ENCODE measurements at places on chromosomes 6 and 20.

DNA sequence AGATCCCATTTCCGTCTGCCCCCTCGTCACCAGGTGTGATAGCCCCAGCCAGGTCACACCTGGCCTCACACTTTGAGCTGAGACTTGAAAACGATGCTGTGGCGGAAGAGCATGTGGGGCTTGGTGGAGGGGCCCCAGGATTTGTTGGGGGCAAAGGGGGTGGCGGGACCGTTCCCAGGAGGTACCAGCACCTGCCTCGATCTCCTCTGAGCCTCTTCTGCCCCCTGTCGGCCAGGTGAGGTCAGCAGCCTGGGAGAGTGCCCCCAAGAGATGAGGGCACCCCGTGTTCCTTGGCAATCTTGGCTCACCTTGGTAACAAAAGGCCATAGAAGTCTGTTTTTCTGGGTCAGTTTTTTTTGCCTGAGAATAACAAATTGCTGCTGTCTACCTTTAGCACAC lies 25.4 kb downstream of the SPATA2 start:
- DNase-seq: no peak

GRCh38 chr20:19451231-19451922 lies 238.9 kb downstream of the SLC24A3 start:
- DNase-seq: no peak

DNA sequence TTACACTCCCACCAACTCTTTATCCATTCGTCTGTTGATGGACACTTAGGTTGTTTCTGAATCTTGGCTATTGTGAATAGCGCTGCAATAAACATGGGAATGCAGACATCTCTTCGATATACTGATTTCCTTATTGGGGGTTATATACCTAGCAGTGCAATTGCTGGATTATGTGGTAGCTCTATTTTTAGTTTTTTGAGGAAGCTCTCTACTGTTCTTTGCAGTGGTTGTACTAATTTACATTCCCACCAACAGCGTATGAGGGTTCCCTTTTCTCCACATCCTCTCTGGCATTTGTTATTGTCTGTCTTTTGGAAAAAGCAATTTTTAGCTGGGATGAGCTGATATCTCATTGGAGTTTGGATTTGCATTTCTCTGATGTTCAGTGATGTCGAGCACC lies 4.6 kb upstream of the PFDN4 start:
- DNase-seq: no peak

DNA sequence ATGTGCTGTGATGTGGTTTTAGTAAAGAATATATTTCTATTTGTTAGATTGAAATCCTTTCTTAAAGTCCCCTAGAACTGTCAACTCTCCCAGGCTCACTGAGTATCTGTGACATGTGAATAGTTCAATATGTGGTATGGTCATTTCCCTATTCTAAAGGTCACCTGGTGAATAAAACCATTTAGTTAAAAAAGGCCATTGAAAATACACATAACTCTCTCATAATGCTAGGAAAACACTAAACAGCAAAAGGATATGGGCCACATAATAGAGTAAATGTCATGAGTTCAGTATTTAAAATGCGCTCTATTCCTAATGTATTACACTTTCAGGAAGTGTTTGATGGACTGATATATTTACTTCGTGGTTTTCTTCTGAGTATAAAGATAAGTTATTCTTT lies 420.9 kb upstream of the JAG1 start:
- no peak for DNase-seq

DNA sequence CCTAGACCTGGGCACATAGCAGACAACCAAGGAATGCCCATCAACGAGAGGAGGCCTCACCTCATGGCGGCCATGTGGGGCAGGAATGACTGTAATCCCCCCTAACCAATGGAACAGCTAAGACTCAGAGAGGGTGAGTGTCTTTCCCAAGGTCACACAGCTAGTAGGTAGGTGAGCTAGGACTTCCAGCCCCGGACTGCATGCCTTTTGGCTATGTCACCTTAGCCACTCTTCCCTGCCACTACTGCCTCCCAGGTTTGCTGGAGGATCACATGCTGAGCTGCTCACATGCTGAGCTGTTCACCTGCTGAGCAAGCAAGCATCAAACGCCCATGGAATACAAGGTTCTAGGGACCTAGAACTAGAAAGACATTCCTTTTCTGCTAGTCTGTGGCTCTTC lies 188.5 kb upstream of the PMEPA1 start:
- DNase-seq: no peak

GRCh38 chr6:53048431-53049195 lies 16.6 kb upstream of the FBXO9 start:
- no peak for DNase-seq

DNA sequence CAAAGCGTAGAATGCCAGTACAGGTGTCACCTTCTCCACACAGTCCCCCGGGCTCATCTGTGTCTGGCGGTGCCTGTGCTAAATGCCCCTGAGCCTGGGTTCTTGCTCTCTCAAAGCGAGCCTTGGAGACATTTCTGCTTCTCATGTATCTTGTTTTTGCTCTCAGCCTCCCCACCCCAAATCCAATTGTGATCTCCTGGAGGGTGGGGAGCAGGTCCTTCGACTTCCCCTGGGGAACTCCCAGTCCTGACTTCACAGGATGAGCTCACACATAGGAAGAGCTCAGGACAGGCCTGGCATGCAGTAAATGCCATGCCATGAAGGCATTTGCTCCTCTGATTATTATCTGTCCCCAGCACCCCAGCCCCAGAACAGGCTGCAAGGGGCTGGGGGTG lies 58.1 kb downstream of the NOL4L start:
- DNase-seq: peak; percentile 14

- DNase-seq: no peak
Observed at GRCh38 chr6:42322676-42323075, 105.0 kb upstream of the MRPS10 start.

DNA sequence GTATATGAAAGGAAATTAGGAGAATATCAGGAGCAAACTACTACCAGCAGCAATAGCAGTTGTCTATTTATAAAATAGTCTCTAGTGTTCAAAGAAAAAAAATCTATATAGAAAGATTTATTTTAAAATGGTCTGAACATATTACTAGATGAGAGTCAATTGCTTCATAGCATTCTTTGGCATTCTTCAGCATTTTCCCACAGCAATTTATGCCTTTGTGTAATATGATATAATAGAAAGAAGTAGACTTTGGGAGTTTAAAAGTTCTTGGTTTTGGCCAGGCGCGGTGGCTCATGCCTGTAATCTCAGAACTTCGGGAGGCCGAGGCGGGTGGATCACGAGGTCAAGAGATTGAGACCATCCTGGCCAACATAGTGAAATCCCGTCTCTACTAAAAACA lies 157.0 kb upstream of the PLN start:
- no peak for DNase-seq

DNA sequence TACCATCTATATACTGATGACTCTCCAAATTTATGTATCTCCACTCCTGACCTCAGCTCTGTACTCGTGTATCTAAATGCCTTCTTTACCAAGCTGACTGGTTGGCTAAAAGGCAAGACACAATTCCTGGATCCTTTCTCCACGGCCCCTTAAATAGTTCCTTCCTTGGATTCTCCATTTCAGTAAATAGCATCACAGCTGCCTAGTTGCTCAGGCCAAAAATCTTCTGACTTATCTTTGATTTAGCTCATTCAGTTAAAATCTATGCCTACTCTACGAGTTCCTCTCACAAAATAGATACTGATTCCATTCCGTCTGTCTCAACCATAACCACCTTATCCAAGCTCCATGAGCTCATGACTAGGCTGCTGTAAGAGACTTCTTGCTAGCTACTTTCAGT lies 49.5 kb upstream of the LY86 start:
- DNase-seq: no peak

- DNase-seq: no peak
Observed at GRCh38 chr20:38569747-38570525, 11.1 kb upstream of the ADIG start.

GRCh38 chr20:59598625-59599310 lies 5.6 kb upstream of the PHACTR3 start:
- no peak for DNase-seq

- DNase-seq: no peak
Observed at GRCh38 chr6:965343-965742, 272.4 kb upstream of the EXOC2 start.

DNA sequence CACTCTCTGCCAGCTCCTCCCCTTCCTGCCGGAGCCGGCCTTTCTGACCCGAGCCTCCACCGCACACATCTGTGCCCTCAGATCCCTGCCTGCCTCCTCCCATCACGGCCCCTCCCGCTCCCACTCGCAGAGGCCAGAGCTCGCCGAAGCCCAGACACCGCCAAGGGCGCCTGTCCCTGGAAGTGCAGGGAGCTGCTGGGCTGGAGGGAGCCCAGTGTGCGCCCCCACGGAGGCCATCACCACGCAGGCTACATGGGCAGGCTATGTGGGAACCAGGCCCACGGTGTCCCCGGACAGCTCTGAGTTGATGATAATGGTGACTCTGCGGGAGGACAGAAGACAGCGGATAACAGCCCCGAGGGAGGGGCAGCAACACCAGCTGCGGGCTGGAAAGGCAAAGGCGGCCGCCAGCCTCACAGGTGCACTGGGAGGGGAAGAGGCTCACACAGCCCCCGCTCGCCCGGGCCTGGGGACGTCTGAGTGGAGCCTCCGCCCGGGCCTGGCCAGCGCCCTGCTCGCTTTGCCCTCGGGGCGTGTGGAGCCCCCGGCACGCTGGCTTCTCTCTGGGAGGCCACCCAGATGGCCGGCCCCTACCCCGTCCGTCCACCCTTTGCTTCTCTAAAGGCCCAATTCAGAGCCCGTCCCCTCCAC lies 154.9 kb downstream of the DLL1 start:
- DNase-seq: no peak

DNA sequence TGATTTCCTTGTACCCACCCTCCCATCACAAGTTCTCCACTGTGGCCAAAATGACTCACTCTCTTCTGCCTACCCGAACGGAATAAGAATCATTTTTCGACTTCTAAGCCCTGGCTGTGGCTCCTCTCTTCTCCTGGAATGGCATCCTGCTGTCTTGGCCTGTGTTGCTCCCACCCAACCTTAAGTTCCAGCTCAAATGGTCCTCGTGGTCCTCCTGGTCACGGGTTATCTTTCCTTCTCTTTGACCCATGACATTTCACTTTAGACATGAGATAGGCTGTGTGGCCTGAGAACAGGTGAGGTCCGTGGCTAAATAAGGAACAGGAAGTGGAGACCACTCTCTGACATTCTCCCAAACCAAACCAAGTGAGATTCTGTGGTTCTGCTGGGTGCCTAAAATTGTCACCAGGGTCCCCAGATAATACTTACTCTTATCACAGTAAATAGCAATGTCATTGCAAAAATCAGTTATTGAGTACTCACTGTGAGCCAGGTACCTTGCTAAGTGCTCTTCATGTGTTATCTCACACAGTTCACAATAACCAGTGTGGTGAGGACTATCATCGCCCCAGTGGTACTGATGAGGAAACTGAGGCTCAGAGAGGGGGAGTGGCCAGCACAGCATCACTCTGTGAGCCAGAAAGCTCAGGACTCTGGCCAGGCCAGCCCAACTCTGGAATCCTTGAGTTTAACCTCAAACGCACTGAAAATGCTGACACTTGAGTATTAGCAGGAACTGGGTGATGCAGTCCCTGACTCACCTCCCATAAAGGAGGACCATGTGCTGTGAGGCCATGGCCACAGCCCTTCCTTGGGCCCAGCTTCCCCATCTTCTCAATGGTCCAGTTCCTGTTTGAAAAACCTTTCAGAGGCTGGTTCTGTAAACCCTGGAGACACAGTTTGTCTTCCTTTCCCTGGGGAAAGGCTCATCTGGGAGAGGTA lies 74.8 kb upstream of the SIRPA start:
- DNase-seq: peak; percentile 70

DNA sequence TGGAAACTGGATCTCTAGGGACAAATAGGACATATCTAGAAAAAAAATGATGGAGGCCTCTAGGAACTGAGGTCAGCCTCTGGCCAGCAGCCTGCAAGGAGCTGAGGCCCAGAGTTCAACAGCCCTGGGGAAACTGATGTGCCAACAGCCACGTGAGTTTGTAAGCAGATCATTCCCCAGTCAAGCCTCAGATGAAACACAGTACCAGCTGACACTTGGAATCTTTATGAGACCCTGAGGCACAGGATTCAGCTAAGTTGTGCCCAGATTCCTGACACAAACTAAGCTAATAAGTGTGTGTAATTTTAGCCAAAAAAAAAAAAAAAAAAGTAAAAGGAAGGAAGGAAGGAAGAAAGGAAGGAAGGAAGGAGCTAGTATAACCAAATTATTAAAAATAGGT lies 1059.8 kb upstream of the MAP3K7 start:
- DNase-seq: no peak

GRCh38 chr6:111171577-111172400 lies 84.5 kb downstream of the SLC16A10 start:
- no peak for DNase-seq

DNA sequence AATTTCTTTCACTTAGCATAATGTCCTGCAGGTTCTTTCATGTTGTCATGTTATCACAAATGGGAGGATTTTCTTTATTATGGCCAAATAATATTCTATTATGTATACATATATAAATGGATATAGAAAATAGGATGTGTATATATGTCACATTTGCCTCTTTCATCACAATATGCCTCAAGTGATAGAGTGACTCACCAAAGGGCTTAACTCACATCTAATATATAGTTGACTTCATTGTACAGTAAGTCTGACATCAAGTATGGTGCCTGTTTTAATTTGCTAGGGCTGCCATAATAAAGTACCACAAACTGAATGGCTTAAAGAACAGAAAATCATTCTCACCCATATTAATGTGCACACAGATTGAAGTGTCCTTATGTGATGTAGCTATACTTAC lies 436.1 kb upstream of the FLRT3 start:
- no peak for DNase-seq

DNA sequence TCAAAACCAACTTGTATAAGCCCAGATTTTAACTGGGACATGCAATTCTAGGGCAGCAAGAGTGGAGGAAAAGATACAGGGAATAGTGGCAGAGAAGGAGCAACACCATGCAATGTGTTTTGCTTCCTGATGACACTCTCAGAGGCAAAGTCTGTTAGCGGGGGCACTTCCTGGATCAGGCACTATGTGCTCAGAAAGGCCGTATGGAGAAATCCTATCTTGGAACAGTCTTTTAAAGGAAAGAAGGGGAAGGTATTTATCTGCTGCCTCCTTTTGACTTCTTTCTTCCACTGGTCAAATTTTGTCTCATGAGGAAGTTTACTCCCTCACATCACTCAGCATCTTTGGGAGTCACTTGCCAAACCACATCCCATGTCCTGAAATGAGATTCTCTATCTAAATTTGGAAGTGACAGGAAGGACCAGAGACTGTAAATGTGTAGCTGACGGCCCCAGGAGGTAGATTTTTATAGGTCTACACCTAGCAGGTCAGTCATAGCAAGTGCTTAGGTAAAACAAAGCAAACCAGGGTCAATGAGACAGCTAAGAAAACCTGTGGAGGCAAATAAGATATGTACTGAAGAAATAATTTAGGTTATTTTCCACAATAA lies 91.7 kb upstream of the ELOVL5 start:
- DNase-seq: no peak

Data from lower lobe of right lung (tissue), 2 donors.